Esophagus muscularis mucosa (tissue), 4 donors: ENCODE measurements at places on chromosomes 2 and 18. TPM values are rescaled to one million over a fixed set of nuclear protein-coding genes. Genes with fewer than 3 reads are reported as not detected.

MDH1B gene
- total RNA-seq: 0.42 TPM

SFT2D3 gene
- 11.8 TPM for total RNA-seq

DNA sequence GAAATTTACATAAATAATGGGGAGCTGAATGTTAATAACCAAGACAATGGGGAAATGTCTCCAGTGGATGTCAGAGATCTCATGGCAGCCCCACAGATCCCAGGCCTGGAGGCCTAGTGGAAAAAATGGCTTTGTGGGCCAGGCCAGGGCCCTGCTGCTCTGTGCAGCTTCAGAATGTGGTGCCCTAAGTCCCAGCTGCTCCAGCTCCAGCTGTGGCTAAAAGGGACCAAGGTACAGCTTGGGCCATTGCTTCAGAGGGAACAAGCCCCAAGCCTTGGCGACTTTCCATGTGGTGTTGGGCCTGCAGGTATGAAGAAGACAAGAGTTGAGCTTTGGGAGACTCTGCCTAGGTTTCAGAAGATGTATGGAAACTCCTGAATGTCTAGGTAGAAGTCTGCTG is 658.2 kb downstream of the NUP35 start:
- no peaks in the 10 kb centered on the region for H3K27me3 ChIP-seq
- no peak overlapping the region for H3K4me3 ChIP-seq
- H3K36me3 ChIP-seq: no peaks in the 10 kb centered on the region
- H3K27ac ChIP-seq: no peak overlapping the region

GRCh38 chr2:135494503-135494902 is 36.5 kb downstream of the ZRANB3 start:
- DNase-seq: no peak
- H3K27me3 ChIP-seq: no peaks in the 10 kb centered on the region
- H3K27ac ChIP-seq: no peak overlapping the region
- H3K36me3 ChIP-seq: no peaks in the 10 kb centered on the region
- no peak overlapping the region for H3K4me3 ChIP-seq

DNA sequence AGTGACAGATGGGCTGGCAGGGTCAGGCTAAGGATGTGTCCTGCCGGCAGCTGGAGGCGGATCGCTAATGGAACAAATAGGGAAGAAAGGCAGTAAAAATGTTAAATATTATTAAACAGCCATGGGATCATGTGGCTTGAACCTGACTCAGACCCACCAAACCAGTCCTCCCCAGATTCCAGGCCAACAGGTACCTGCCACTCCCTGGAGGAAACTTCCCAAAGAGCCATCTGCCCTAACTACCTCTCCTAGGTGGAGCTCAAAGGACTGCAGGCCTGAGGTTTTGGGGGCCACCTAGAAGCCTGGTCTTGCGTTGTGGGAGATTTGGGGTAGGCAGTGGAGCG is 34.3 kb downstream of the CIB4 start:
- H3K4me1 ChIP-seq: no peaks in the 10 kb centered on the region
- H3K4me3 ChIP-seq: no peak overlapping the region
- no peaks in the 10 kb centered on the region for H3K36me3 ChIP-seq
- DNase-seq: no peak

- no peaks in the 10 kb centered on the region for H3K27me3 ChIP-seq
- no peaks in the 10 kb centered on the region for H3K36me3 ChIP-seq
Measured at GRCh38 chr2:209648714-209649113, 122.9 kb upstream of the UNC80 start.
